ENCODE measurements at places on chromosomes 4 and X.

DNA sequence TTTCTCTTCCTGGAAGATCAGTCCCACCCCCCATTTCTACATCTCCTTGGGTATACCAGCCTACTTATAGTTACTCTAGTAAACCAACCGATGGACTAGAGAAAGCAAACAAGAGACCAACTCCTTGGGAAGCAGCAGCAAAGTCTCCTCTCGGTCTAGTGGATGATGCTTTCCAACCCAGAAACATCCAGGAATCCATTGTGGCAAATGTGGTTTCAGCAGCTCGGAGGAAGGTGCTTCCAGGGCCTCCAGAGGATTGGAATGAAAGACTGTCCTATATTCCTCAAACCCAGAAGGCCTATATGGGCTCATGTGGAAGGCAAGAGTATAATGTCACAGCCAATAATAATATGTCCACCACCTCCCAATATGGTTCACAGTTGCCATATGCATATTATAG is 78.2 kb upstream of the MYOZ2 start:
- DNase-seq = no peak

GRCh38 chr4:98092833-98093439 is 50.3 kb downstream of the STPG2 start:
- DNase-seq = no peak

GRCh38 chr4:156578005-156578404 is 393.6 kb downstream of the PDGFC start:
- DNase-seq = no peak

DNA sequence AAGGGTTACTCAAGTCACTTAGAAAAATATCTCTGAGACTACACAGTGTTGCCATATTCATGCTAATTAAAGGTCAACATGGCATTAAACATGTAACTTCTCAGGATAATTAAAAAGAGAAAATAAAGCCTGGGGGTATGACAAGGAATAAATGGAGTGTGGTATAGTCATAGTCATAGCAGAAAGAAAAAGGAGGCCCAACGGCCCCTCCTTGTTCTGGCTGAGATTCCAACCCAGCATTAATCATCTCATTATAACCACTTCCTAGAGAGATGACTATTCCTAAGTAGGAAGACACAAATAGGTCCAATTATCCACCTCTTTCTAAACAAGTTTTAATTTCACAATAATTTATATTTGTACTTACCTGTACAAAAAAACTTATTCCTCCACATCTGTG is 778.4 kb upstream of the AADAT start:
- DNase-seq = no peak
